Activated naive CD4-positive, alpha-beta T cell treated with anti-CD3 and anti-CD28 coated beads, Interleukin-2, amount 10 ng/mL, durations not matched to agents 7 days and 5 days (primary cell): ENCODE measurements at places on chromosomes 1 and 21.
A peak's percentile ranks its signal among the peaks of the same experiment; 100 is the strongest.

- no peak for DNase-seq
Observed at GRCh38 chr1:150775276-150775675, 9.7 kb upstream of the CTSS start.

- DNase-seq: no peak
Observed at GRCh38 chr1:245001252-245001651, 136.9 kb upstream of the HNRNPU start.

DNA sequence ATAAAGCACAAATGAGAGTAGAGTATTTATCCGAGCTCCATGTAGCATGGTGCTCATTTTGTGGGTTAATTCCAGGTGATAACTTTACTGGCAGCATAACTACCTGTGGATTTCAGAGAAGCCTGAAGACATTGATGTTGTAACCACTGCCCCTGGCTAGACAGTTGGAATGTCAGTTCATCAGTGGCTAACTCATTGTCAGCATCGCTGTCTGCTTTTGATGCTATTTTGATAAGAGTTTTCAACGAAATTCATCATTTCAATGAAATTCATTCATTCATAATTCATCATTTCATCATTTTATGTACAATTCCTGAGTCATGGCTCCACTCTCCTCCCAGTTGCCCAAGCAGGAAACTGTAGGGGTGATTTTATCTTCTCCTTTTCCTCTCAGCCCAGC is 34.4 kb downstream of the HSD3B1 start:
- no peak for DNase-seq

GRCh38 chr1:11761988-11762406 is at the start of gene C1orf167:
C1orf167 (plus strand) TSS chr1:11762193; CDS start chr1:11764401, 2,208 bp downstream.
- DNase-seq: peak; percentile 59

GRCh38 chr1:90340606-90341005 is 345.7 kb downstream of the ZNF326 start:
- no peak for DNase-seq

GRCh38 chr1:225871359-225872074 is 10.7 kb downstream of the TMEM63A start:
- DNase-seq: no peak

- no peak for DNase-seq
Observed at GRCh38 chr1:65112811-65113210, 35.2 kb upstream of the AK4 start.

DNA sequence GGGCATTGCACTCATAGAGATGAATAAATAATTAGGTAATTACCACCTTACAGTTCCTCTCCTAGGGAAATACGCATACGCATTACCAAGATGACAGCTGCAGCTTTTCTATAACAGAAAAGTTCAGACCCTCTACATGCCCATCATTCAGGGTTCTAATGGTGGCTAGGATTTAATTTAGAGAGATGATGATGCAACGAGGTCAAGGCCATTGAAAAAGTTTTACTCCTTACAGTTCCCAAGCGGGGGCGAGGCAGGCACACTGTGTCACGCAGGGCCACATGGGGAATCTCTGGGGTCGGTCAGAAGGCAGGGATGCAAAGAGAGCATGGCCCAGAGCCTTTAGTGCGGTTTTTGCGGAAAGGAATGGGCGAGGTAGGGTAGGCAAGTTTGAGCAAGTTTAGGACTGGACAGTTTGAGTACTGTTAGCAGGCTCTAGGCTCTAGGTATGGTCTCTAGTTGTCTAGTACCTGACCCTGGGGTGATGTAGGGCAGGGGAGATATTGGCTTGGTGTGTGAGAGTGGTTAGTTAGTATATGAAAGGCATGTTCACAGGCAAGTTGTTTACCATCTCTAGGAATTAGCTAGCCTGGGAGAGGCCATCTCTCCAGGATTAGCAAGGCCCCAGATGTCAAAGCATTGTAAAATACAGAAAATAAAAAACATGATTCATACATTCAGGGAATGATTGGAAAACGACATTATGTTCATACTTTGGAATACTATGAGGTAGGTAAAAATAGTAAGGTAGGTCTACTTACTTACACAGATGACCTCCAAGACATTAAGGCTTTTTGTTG is 29.6 kb upstream of the ID3 start:
- no peak for DNase-seq

DNA sequence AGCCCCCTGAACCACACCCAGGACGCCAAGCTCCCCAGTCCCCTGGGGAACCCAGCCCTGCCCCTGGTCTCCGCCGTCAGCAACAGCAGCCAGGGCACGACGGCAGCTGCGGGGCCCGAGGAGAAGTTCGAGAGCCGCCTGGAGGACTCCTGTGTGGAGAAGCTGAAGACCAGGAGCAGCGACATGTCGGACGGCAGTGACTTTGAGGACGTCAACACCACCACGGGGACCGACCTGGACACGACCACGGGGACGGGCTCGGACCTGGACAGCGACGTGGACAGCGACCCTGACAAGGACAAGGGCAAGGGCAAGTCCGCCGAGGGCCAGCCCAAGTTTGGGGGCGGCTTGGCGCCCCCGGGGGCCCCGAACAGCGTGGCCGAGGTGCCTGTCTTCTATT is 42.7 kb upstream of the ARHGEF16 start:
- no peak for DNase-seq

- DNase-seq: no peak
Observed at GRCh38 chr1:22853651-22854185, 118.9 kb downstream of the LACTBL1 start.

DNA sequence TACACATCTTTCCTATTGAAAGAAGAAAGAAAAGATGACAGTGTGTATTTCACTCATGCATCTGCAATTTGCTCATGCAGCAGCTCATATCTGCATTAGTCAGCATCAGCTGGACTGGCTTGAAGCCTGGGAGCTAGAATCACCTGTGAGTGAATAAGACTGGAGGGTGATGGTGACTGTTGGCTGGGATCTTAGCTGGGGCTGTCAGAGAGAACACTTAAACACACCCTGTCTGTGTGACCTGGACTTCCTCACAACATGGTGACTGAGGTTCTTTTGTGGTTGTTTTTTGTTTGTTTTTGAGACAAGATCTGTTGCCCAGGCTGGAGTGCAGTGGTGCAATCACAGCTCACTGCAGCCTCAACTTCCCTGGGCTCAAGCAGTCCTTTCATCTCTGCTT is 24.9 kb downstream of the KLHDC7A start:
- DNase-seq: no peak

DNA sequence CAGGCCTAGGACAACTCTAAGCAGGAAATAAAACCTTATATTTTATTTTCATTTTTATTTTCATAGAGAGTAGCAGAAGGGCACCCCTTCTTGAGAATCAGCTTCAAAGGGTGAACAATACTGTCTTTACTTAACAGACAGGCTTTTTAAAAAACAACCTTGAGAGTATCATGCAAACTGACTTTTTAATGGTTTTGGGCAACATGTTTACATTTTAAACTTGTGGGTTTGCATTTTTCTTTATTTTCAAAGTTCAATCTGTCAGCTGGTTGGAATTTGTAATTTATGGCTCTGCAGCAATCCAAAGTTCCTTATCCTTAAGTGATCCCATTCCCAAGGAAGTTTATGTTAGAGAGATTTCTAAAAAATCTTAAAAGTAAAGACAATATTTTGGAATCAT is 392.3 kb upstream of the ADAMTS5 start:
- no peak for DNase-seq

- DNase-seq: no peak
Observed at GRCh38 chr1:59556802-59557548, 257.8 kb upstream of the HOOK1 start.
